Activated CD8-positive, alpha-beta memory T cell treated with anti-CD3 and anti-CD28 coated beads for 4 hours (primary cell): ENCODE measurements at places on chromosomes 12 and 14.
A peak's percentile ranks its signal among the peaks of the same experiment; 100 is the strongest.

GRCh38 chr12:7994731-7995205, 37.7 kb upstream of the FOXJ2 start:
- no peak for DNase-seq

DNA sequence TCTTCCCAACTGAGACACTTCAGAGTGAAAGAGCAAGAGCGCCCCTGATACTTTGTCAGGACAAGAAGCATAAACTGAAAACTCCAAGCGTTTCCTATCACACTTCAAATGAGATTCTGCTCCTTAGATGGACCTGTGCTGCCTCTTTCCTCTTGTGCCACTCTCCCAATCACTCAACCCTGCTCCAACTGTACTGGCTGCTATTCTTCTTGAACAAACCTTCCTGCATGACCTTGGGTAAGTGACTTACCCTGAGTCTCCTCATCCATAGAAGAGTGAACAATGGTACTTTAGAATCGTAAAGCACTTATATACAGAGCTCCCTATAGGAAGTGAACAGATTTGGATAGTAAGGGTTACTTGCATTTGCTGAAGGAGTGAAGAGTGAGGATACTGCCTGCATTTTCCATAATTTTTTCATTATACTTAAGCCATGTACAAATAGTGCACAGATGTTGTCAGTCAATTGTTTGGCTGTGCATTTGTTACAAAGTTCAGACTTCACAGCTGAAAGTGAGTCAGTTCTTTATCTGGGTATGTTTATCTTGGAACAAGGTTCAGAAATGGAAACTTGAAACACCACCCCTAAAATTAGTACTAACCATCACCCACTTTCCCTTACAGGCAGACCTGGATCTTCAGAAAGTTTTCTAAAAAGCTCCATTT, 10.8 kb downstream of the MTERF2 start:
- DNase-seq = no peak

DNA sequence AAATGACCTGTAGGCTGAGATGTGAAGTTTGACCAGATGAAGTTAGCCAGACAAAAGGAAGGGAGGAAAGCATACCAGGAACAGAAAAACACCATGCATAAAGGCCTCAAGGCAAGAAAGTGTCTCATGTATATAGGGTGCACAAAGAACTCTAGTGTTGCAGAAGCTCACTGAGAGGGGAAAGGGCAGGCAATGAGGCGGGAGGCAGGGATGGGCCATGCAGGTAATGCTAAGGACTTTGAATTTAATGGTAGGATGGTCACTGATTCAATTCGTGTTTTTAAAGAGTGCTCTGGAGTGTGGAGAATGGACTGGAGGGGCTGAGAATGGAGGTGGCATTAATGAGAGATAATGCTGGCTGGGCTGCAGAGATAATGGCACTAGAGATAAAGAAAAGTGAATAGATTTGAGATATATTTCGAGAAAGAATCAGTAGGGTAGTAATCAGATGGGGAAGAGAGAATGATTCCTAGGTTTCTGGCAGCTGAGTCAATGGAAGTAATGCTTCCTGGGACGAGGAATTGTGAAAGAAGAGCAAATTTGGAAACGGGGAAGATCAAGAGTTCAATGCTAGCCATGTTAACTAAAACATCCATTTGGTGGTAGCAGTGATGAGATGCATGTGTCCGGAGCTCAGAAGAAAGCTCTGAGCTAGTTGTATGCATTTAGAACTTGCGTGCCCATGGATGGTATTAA, 43.1 kb downstream of the LIMA1 start:
- no peak for DNase-seq

DNA sequence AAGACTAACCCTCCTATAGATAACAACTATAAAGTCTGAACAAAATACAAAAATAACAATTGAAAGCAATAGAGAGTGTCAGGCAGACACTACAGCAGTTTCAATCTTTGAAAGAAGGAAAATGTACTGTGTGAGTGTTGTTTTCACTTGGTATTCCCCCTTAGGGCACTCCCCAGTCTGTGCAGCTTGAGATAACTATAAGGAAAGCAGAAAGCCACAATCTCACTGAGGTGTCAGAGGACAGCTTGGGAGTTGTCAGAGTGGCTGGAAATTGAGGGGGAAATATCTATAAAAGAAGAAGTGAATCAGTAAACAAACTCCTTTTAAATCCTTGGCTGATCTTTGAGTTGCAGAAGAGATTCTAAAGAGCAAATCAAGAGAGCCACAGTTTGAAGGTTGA, 364.8 kb downstream of the NELL2 start:
- no peak for DNase-seq

- DNase-seq = peak; percentile 4
Measured at GRCh38 chr12:32107359-32108267, 966 bp downstream of the BICD1 start.

GRCh38 chr12:52903285-52903854, 1.5 kb downstream of the KRT8 start:
- DNase-seq = no peak

GRCh38 chr14:60655119-60655897, 6.0 kb upstream of the SIX1 start:
- no peak for DNase-seq

- DNase-seq = no peak
Measured at GRCh38 chr12:40552868-40553267, 139.4 kb upstream of the CNTN1 start.
